ENCODE measurements at places on chromosomes 1 and 21.

DNA sequence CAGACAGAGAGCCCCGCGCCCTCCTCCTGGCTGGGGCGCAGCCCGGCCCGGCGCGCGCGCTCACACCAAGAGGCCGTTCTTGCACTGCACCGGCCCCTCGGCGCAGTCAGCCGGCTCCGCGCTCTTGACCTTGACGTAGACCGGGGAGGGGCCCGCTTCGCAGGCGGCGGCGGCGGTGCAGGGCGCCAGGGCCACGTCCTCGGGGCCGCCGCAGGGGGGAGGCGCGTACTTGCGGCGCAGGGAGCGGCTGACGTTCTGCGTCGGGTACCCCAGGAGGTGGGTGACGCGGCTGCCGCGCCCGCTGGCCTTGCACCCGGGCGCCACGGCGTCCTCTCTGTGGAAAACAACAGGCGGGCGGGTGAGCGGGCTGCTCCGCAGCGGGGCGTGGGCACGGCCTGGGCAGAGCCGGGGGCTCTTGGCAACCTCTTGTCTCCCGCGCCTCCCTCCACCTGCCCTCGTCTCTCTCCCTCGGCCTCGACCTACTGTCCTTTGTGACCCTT, 7.7 kb downstream of the VSIG8 start:
- peak; percentile 80 for DNase-seq

- no peak for DNase-seq
These were observed 85.9 kb upstream of the IVNS1ABP start for GRCh38 chr1:185402930-185403329.

DNA sequence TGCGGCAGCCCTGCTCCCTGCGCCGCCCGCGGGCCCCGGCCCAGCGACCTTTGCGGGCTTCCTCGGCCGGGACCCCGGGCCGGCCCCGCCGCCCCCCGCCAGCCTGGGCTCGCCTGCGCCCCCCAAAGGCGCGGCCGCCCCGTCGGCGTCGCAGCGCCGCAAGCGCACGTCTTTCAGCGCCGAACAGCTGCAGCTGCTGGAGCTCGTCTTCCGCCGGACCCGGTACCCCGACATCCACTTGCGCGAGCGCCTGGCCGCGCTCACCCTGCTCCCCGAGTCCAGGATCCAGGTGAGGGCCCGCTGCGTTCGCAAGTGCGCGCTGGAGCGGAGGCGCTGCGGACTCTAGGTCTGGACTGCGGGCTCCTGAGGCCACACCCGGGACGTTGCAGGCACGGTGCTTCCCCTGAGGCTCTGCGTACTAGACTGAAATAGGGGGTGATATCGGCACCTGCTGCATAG, 351 bp downstream of the MIXL1 start:
- peak; percentile 13 for DNase-seq

DNA sequence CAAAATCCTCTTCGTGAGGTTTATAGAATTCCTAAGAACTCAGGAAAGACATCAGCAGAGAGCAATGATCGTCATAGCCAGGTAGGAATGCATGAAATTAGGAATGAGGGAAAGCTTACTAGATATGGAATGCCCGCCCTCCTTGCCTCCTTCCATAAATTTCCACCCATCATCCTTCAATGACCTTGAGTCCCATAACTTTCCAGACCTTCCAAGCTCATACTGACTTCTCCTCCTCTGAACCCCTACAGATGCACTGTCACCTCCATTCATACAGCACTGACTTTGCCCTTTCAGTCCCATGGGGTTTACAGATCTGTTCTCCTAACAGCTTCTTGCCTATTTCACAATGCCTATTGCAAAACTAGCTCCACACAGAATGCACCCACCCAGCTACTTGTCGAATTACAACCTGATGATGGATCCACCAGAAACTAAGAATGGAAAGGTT, 23.8 kb upstream of the PPP1R15B start:
- no peak for DNase-seq

GRCh38 chr1:234737967-234738314, 128.0 kb upstream of the IRF2BP2 start:
- DNase-seq = no peak

DNA sequence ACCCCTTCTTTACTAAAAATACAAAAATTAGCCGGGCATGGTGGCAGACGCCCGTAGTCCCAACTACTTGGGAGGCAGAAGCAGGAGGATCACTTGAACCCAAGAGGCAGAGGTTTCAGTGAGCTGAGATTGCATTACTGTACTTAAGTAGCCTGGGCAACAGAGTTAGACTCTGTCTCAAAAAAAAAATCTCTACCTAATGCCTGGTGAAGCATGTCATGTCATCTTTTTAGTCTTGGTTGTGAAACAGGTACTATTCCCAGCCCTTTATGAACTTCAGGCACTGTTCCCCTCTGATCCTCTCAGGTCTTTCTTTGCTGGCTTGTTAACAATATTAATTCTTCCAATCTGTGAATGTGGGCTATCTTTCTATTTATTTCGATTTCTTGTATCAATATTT, 22.1 kb downstream of the PRRC2C start:
- DNase-seq = no peak

GRCh38 chr1:7893529-7894180, 40.8 kb upstream of the UTS2 start:
- no peak for DNase-seq

DNA sequence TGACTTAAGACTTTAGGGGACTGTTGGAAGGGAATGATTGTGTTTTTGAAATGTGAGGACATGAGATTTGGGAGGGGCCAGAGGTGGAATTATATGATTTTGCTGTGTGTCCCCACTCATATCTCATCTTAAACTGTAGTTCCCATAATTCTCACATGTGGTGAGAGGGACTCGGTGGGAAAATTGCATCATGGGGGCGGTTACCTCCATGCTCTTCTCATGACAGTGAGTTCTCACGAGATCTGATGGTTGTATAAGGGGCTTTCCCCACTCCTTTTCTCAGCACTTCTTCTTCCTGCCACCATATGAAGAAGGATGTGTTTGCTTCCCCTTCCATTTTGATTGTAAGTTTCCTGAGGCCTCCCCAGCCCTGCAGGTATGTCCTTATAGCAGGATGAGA, 35.0 kb upstream of the SCAF4 start:
- no peak for DNase-seq

DNA sequence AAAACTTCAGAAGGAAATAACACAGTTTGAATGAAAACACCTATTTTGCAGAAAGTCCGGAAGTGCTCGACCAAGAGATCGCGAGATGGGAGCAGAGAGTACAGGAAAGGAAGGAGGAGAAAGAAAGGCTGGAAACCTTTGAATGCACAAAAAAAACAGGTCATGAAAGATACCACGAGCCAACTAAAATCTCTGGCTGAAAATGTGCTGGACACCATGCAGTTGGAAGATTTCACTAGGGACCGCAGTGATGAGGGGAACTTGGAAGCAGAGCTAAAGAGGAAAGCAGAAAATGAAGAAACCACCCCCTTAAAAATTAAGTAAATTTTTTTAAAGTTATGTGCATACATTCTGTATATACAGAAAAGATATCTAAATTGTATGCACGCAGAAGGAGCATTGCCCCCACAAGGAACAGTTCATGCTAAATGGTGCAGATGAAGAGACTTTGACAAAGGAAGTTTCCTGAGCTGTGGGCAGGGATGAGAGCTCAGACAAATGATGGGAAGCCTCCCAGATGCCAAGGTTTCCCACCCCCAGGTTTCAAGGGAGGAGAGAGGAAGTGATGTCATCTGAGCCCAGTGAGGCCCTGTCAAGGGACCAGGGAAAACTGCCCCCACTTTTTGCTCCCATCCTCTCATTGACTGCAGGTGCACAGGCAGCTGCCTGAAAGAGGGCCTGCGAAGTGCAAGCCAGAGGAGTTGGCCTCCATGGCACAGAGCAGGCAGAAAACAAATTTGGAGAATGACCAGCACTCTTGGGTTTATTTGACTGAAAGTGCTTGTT, 52.5 kb downstream of the ETS2 start:
- no peak for DNase-seq

DNA sequence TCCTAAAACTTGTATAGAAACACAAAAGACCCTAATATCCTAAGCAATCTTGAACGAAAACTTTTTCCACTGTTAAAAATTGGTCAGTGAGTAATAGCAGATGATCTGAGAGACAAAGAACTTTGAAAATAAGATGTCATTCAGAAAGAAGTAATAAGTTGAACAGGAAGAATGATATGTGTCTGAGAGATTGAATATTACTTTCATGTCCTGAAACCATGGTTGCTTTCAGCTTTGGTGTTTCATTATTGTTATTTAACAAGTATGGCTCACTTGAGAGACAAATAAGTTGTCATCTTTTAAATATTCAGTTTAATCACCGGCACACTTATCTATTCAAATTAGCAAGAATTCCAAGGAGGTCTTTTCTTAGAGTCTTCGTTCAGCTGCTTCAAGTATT, 11.4 kb downstream of the PRKACB start:
- no peak for DNase-seq

DNA sequence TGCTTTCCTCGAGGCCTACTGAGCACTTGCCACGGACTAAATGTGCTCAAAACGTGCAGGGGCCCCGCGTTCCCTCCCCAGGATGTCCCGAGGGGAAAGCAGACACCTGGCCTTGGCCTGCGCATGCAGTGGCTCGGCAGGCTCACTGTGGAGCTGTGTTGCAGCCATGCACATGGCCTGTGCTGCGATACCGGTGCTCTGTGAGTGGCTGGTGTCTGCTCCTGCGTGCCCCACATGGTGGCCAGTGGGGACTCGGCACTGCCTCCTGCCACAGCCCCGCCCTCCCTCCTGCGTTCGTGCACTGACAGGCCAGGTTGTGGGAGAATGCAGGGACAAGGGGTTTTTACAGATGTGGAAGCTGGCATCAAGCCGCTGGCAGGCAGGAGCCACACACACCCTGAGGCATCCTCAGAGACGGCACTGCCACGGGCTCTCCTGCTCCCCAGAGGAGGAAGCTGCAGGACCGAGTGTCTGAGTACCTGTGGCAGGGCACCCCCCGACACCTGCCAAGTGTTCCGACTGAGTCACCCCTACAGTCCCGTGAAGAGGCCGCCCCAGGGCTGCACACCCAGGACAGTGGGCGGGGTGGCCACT, 16.9 kb upstream of the PTTG1IP start:
- no peak for DNase-seq

DNA sequence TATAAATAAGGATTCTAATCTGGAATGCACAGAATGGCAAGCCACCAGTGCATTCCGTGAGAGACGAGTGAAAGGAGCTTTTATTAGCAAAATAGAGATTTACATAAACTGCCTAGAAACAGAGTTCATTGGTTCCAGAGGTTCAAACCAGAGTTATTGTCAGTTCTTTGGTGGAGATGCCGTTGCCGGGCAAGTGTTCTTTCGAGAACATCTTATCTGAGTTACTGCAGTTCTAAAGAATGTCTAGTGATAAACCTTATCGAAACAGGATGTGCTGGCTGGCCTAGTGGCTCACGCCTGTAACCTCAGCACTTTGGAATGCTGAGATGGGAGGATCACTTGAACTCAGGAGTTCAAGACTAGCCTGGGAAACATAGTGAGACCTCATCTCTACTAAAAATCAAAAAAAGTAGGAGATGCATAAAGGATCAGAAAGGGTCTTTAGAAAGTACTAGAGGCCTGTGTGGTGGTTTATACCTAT, 19.9 kb upstream of the EVI5 start:
- peak; percentile 17 for DNase-seq

DNA sequence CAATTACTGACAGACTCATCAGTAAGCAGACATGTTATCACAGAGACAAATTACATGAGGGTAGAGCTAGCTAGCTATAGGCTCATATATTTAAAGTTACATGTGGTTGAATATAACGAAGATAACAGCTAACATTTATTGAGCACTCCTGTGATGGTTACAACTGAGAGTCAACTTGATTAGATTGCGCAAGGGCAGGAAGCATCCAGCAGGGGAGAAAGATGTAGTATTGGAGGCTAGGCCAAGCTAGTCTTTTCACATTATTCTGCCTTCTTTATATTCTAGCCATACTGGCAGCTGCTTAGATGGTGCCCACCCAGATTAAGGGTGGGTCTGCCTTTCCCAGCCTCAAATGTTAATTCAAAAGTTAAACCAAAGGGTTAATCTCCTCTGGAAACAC, 37.1 kb downstream of the PIGK start:
- DNase-seq = no peak

- no peak for DNase-seq
These were observed 8.3 kb upstream of the KCNAB2 start for GRCh38 chr1:6037338-6037762.

GRCh38 chr1:16605532-16606505, 7.5 kb downstream of the NBPF1 start:
- DNase-seq = no peak

- no peak for DNase-seq
These were observed 139.6 kb downstream of the BRINP2 start for GRCh38 chr1:177310326-177310725.

DNA sequence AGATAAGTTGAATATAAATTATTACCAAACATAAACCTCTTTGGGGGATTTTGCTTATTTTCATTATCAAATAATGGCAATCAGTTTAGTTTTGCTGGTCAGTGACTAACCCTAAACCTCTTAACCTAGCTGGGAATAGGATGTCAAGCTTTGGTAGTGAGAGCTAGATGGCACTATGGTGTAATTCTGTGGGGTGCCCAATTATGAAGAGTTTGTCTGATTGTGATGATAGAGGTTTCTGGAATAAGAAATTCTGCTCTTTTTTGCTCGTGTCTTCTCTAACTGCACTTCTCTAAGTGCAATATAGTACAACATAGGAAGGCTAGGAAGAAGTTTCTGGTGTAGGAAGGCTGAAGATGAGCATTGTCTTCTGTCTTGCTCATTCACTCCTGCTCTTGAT, 59.8 kb downstream of the XCL1 start:
- no peak for DNase-seq

GRCh38 chr1:56135069-56135863, 444.1 kb downstream of the PLPP3 start:
- DNase-seq = no peak

DNA sequence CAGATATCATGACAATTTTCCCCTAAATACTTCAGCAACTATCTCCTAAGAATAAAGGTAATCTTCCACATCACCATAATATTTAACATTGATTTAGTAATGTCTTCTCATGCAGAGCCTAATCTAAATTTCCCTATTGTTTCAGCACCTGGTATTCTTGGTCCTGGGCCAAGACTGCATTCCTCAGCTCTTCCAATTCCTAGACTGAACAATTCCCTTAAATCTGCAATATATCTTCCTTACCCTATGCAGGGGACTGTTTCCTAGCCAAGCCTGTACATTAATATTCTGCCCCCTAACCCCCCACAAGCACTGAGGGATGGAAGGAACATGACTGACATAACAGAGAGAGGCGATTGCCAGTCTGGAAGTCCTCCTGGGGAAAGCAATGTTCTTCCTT, 28.7 kb upstream of the DISP1 start:
- no peak for DNase-seq

DNA sequence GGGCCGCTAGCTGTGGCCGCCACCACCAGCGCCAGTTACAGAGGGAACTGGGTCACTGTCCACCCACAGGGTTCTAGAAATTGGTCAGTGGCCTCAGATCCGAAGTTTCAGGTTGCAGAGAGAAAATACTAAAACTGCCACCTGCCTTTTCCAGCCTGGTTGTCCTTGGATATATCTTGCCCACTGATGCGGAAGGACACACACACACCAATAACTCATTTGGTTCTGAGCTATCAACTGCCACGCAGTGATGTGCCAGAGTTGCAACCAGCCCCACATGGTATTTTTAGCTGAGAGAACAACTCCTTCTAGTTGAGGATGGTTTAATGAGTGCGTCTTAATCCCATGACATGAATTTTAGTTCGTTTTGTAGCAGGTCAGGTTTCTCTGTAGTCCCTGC, 68.1 kb downstream of the SH3BGR start:
- no peak for DNase-seq

- no peak for DNase-seq
These were observed 220.5 kb downstream of the KCNT2 start for GRCh38 chr1:196387766-196388165.
